CD4-positive, alpha-beta T cell treated with Interleukin-4 for 4 hours (primary cell): ENCODE measurements at places on chromosomes 2 and 18.

DNA sequence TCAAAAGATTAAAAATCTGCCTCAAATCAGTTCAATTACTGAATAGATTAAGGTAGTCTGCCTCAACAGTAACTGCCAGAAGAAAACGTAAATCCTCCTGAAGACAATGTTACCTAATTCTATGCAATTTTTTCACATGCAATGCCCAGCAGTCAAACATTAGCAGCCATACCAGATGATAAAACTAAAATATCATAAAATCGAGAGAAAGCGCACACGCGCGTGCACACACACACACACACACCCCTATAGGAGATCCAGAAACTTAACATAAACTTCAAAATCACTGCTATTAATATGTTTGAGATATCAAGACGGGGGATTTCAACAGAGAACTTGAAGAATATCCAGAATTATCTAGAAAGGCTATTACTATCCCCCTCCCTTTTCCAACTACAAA, 32.9 kb downstream of the ROCK2 start:
- DNase-seq = no peak

DNA sequence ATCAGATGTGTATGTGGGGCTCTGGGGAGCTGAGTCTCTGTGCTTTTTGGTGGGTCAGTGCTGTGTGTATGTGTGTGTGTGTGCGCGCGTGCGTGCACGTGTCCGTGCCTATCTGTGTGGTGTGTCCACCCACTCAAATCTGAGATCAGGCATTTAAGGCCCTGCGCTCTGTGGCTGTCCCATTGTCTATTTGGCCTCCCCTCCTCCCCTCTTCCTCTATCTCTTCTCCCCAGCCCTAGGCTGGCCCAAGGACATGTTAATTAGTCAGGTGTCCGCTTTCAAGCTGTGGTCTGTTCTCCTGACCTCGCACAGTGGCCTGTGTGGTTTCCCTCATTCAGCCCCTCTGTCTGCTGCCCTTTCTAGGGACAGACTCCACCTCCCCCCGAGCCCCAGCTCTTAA, 136.4 kb downstream of the DYSF start:
- DNase-seq = no peak

GRCh38 chr2:2941205-2941604, 436.4 kb downstream of the EIPR1 start:
- DNase-seq = no peak

DNA sequence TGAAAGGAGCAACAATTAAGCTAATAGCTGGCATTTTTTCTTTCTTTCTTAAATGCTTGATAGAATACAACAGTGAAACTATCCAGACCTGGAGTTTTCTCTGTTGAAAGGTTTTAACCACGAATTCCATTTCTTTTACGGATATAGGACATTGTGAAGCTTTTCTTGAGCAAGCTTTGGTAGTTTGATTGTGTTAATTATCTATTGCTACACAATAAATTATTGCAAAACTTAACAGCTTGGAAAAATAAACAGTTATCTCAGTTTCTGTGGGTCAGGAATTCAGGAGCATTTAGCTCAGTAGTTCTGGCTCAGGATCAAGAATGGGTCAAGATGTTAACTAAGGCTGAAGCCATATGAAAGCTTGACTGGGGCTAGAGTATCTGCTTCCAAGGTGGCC, 11.7 kb downstream of the PHOSPHO2 start:
- DNase-seq = no peak

DNA sequence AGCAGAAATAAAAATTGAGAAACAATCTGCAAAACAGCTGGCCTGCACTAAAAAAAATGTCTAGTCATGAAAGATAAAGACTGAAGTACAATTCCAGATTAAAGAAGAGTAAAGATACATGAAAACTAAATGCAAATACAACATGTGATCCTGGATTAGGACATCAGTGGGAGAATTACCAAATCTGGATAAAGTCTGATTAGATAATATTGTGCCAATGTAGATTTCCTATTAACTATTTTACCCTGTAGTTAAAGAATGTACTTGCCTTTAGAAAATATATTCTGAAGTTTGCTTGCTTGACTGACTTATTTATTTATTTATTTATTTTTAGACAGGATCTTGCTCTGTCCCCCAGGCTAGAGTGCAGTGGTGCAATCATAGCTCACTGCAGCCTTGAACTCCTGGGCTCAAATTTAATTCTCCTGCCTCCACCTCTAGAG, 58.7 kb downstream of the ASXL2 start:
- no peak for DNase-seq

DNA sequence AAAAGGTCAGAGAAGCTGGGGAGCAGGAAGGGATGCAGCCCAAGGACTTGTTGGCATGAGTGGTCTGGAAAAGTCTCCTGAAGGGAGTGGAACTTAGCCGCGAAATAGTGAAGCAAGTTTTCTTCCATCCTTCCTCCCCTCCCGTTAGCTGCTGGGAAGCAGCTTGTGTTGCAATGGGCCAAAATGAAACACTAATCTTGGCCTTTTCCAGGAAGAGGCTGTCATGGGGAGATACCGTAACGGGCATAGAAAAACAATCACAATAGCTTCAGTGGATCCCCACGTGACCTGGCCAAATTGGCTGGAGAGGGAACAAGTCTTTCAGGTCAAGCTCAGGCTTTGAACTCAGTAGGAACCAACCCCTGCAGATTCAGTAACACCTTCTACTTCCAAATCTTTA, 49.3 kb downstream of the SEMA4F start:
- DNase-seq = no peak

DNA sequence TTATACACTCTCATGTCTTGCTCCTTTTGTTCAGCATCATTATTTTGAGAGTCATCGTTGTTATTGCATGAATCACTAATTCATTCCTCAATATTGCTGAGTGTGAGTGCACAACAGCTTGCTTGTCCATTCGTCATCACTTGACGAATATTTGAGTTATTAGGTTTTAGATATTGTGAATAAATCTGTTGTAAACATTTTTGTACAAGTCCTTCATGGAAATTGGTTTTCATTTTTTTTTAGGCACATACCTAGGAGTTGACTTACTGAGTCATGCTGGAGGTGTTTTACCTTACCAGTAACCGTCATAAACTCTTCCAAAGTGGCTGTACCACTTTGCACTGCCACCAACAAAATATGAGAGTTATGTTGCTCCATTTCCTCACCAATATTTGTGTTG, 84.2 kb upstream of the NCK2 start:
- DNase-seq = no peak

DNA sequence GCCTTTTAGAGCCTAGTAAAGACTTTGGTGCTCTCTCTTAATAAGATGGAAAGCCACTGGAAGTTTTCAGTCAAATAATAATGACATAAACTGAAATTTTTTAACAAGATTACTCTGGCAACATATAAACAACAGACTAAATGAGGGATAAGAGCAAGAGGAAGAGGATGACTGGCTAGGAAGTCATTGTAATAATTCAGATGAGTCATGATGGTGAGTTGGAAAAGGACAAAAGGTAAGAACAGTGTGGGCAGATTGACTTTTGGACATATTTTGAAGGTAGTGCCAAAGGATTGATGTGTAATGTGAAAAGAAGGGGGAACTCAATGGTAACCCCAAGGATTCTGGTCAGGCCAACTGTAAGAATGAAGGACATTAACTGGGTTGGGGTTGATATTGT, 310.3 kb downstream of the NOL4 start:
- no peak for DNase-seq

DNA sequence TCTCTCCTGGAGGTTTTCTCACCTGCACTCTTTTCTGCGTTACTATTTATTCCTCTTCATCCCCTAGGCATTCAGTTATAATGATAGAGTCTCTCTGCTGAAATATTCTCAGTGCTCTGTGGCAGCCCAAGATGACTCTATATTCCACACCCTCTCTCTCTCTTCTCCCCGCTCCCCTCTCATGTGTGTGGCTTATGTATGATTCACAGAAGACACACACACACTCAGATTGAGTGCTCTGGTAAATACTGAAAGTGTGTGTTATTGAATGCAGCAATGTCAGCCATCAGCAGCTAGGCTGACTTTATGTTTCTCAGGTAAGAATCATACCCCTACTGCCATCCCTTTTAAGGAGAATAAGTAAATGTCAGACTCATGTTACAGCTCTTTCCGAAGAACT, 201.2 kb downstream of the SLC4A10 start:
- no peak for DNase-seq

GRCh38 chr18:56315363-56315762, 323.0 kb downstream of the TXNL1 start:
- DNase-seq = no peak

DNA sequence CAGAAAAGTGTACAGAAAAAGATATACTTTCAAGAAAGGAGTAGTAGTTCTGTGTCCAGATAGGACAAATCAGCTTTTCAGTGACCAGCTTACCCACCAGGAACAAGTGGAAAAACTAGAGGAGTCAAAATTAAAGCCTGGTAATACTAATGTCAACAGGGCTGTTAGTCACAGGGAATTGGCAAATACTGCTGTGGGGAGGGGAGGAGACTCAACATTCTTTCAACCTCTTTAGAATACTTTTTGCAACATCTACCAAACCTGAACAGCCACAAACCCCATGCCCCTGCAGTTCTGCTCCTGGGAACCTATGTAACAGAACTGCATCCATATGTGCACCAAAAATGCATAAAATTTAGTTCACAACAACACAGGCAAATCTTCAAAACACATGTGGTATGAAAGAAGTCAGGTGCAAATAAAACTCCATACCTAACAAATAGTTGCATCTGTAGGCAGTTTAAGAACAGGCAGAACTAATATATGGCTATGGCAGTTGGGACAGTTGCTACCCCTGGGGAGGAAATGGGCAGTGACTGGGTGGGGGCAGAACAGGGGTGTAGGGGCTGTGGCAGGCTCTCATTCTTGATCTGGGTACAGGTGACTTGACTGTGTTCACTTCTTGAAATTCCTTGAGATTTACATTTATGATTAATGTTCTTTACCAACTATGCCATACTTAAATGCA, 9.7 kb downstream of the CMPK2 start:
- DNase-seq = no peak
